NCI-H748 treated with DMSO at 0.1 percent for 48 hours (cell line): ENCODE measurements at places on chromosomes 16 and 17.

GRCh38 chr16:3578610-3579551 is 1.7 kb upstream of the NLRC3 start:
- no peak for DNase-seq

DNA sequence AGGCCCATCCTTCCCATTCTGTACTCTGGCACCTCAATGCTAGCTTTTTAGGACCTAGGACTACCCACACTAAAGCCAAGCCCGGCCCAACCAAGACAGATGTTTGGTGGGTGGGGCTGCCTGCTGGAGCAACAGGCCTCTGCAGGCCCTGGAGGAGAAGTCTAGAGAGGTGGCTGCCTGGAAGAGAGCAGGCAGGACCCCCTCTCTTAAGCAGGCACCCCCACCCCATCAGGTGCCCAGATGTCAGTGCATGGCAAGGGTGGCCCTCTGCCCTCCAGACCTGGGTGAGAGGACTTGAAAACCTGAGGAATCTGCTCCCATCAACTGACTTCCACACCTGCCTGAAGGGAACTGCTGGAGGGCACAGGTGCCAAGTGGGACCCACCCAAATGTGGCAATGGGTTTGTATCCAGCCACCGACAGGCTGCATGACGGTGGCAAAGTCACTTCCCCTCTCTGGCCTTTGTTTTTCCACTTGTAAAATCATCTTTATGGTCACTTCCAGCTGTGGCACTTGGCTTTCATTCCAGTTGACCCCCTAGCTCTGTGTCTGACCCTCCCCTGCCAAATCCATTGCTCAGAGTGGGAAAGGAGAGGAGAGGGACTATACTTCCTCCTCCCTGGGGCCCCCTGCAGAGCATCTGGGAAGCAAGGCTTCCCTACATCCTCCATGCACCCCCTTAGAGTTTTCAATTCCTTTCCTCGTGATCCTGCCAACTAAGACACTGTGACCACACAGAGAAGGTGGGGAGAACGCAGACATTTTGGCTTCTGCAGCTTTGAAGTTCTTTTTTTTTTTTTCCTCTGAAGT is 1.7 kb upstream of the STAT5A start:
- DNase-seq: no peak

GRCh38 chr16:21184834-21185233 is 26.4 kb downstream of the LDAF1 start:
- DNase-seq: no peak

DNA sequence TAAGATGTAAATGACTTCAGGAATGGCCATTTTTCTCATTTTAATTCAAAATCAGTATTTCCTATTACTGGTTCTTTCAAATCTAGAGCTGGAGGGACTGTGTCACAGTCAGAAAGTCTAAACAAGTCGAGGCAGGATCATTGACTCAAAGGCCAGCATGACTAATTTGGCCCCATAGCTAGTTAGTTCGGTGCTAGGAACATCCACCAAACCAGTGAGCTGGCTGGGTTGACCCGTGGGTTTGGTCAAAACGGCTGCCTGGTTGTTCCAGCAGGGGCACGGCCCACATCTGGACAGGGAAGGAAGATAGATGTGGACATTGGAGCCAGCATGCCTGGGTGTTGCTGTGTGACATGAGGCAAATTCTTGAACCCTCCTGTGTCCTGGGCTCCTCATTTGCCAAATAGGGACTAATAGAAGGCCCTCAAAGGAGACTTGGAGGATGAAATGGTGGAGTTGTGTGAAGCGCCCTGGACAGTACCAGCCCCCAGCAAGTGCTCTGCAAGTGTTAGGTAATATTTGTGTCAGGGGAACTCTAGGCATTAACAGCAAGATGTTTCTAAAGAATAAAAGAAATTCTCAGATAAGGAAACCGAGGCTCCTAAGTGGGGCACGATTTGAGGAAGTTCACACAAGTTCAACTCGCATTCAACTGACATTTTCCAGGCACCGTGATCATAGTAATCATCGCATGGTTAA is 46.2 kb downstream of the MEOX1 start:
- no peak for DNase-seq

- no peak for DNase-seq
Measured at GRCh38 chr16:84080813-84081212, 35.9 kb downstream of the MBTPS1 start.

DNA sequence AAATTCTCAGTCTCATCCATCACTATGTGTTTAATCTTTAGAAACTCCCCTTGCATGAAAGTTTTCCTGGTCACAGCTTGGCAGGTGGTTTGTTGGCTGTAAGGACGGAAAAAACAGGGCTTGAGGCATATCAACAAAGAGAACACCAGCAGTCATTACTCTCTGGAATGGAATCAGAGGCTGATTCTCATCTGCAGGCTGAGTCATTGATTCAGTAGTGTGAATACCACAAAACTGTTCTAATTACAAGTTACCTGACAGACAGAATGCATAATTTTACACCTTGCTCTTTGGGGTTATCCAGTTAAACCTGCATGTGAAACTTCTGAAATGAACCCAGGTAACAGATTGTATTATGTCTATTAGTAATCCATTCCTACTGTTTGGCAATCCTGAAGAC is 11.5 kb upstream of the SLFN12L start:
- DNase-seq: no peak

DNA sequence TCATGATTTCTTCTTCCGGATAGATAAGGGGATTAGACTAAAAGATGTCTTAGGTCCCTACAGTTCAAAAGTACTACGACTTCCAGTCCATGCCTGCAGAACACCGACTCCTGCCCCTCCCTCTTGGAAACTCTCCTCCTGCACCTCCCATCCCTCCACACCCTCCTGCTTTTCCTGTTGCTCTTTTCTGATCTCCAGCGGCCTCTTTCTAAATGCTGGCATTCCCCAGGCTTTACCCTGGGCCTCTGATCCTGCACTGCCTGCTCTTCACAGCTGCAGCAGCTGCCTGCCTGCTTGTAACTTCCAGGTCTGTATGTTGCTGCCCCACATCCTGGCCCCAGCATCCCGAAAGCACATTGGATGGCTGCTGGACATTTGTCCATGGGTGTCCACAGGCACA is 154.2 kb downstream of the KCNJ12 start:
- no peak for DNase-seq
